A172 (cell line): ENCODE measurements at places on chromosomes 4 and X. TPM values are rescaled to one million over a fixed set of nuclear protein-coding genes. Genes with fewer than 3 reads are reported as not detected.

- DNase-seq, result peak; percentile 18
These were observed 556.5 kb upstream of the NR3C2 start for GRCh38 chr4:148998719-148999118.

The STX18 gene
- total RNA-seq, result 36.0 and 43.8 TPM in 2 replicates

The ABLIM2 gene
- total RNA-seq, result 1.3 and 5.1 TPM in 2 replicates

GRCh38 chr4:26590639-26591038, 6.8 kb downstream of the TBC1D19 start:
- peak; percentile 15 for DNase-seq

- no peak for DNase-seq
These were observed 204.9 kb downstream of the SMARCA1 start for GRCh38 chrX:129318375-129318774.

The TMEM154 gene
- 34.1 and 72.2 TPM in 2 replicates for total RNA-seq

The ABCG2 gene
- total RNA-seq, result 0.96 and 2.1 TPM in 2 replicates

The UGT2B17 gene
- not detected in 2 replicates for total RNA-seq

The TMEM35A gene
- not detected in 2 replicates for total RNA-seq

DNA sequence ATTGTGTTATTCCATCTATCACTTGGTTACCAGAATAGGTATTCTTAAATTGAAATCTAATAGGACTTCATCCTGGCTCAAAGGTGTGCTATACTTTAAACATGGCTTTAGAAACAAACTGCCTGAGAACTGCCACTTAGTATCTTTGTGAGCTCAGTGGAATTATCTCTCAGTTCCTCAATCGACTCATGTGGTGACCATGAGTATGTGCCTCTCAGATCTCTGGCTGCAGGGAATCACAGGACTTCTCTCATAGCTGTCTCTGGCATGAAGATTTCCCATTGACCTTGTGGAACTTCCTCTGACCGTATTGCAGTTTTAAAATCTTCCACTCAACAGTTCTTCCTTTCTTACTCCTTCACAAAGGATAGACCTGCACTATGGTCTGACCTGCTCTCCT, 681.9 kb upstream of the BOD1L1 start:
- DNase-seq, result no peak

The STPG2 gene
- 0.19 TPM in 1 of 2 replicates, not detected in the other for total RNA-seq
